Stimulated activated CD4-positive, alpha-beta T cell treated with anti-CD3 and anti-CD28 coated beads, Interleukin-2, amount 100 ng/mL, for 24 hours (primary cell): ENCODE measurements at places on chromosomes 7 and 10.

- no peak for DNase-seq
These were observed 75.1 kb downstream of the MAD1L1 start for GRCh38 chr7:2157473-2158279.

DNA sequence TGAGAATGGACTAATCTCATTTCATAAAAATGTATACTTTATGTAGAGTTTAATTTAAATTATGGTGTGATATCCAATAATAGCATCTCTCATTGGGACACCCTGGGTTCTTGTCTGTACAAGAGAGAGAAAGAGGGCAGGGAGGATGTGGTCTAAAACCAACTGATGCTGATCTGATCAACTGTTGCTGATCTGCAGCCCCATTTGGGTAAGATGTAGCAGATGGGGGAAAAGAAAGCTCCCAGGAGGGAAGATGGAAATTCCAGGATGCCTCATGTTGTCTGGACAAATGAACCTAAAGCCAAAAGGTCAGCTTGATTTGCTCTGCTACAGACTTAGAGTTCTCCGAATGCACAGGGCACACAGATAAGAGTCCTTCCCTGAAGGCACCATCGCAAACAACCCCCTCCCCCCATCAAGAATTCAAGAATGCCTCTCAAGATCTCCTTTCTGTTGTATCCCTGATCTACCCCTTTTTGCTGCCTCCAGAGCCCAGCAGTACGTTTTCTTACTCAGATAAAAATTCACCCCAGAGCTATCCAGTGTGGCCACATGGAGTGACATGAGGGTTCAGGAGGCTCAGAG is 171.4 kb upstream of the INHBA start:
- no peak for DNase-seq

- DNase-seq, result no peak
These were observed 39.5 kb downstream of the ERCC6 start for GRCh38 chr10:49499305-49499851.

DNA sequence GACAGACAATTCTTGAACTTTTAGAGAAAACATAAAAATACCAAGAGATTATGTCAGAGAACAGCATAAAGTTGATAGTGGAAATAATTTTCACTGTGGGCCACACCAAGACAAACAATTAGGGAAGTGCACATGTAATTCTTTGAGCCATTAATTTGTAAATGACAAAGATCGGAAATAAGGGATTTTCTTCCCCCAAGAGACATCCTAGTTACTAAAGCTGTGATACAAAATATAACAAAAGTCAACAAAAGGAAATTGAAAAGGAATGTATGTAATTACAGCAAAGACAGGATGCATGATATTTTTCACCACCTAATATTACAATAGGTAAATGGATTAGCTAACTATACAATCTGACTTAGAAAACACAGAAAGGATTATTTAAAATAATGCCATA is 12.4 kb upstream of the LRRC72 start:
- no peak for DNase-seq

- DNase-seq, result no peak
These were observed 10.8 kb upstream of the MNX1 start for GRCh38 chr7:157021071-157021870.

DNA sequence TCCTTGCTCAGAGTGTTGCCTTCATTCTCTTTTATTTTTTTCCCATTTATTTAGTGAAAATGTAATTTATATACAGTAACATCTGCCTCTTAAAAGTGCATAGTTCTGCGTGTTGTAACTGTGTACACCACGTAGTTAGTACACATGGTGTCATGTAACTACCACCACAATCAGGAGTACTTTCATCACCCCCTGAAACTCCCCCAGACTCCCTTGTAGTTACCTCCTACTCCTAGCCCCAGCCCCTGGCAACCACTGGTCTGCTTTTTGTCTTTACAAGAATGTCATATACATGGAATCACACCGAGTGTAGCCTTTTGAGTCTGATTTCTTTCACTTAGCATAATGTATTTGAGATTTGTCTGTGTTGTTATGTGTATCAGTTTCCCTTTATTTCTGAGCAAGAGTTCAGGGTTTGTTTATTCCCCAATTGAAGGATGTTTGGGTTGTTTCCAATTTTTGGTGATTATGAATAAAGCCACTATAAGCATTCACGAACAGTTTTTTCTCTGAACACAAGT is 50.6 kb downstream of the GRK5 start:
- no peak for DNase-seq

DNA sequence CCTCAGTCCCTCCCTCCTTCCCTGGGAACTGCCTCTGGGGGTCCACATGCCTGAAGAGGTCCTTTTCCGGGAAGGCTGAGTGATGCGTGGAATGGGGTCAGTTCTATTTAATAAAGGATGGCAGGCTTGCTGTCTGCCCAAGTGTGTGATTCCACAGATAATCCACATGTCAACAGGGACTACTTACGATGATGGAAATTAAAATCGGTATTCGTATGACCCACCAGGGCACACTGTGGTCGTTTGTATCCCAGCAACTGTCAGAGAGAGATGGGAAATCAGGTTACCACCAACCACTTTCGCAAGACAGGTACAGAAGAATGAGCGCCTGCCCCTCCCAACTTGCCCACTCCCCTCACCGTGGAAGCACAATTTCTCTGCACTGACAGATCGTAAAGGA is 110.3 kb downstream of the VIPR2 start:
- no peak for DNase-seq

- DNase-seq, result no peak
These were observed 39.4 kb downstream of the BTBD16 start for GRCh38 chr10:122310311-122311050.

GRCh38 chr7:100688326-100688860 is 5.7 kb downstream of the GIGYF1 start:
- no peak for DNase-seq

- no peak for DNase-seq
These were observed 181.4 kb downstream of the AKR1D1 start for GRCh38 chr7:138257459-138258196.

DNA sequence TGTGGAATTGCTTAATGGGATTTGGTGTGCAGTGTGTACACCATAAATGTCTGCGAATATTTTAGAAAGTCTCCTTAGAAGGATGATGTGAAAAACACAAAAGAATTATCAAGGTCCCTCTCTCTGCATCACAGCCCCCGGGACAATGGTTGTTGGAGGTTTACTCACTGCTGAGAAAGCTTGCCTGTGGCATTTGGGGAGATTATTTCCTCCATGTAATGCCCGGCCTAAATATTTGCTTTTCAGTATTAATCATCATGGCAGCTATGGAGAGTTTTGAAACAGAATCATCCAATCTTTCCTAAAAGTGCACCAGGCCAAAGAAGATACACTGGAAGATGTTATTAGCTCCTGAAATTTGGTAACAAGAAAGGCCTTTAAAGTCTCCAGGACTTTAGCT is 113.8 kb upstream of the ADCY1 start:
- no peak for DNase-seq

DNA sequence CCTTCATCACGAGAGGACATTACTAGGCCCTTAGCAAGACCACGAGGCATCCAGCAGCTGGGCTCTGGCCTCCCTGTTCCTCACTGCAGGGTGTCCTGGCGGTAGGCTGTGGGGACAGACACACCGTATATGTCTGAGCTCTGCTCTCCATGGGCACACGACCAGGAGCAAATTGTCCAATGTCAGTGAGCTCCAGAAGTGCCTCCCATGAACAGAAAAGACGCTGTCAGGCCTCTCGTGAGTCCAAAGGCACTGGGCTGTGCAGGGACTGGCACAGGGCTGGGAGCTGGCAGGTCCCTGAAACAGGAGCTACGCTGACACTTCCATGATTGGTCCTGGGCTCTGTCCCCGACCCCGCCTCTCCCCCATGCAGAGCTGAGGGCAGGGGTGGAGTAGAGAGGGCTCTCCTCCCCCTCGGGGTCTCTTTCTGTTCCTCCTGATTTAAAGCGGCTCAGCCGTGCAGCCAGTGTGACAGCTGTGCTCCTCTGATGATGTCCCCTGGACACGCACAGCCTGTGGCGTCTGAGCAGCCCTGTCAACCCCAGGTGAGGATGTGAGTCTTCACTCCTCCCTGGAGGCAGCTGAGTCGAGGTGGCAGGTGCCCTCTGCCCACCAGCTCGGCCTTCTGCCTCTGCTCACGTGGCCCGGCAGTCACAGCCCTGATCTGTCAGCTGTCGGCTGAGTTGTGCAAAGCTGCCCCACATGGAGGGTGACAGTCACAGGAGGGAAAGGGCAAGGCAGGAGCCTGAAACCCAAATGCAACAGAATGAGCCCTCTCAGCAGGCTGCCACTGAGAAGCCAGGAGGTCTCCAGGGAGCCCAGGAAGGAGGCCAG is 13.0 kb downstream of the ANTXRL start:
- no peak for DNase-seq

DNA sequence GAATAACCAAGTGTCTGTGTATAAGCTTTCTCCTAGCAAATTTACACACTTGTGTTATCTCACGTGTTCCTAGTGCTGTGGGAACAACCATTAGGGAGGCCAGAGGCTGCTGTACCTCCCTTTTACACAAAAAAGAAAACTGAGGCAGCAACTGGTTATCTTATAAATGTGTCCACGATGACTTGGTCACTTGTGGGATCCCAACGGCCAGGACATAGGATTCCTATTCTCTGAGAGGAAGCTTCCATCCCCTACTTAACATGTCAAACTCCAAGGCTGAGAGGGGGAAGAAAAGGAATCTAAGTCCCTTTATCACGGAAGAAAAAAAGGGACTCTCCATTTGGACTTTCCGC is 484 bp downstream of the ZNF438 start:
- no peak for DNase-seq

GRCh38 chr7:9516662-9517061 is 1083.3 kb downstream of the NXPH1 start:
- DNase-seq, result no peak

DNA sequence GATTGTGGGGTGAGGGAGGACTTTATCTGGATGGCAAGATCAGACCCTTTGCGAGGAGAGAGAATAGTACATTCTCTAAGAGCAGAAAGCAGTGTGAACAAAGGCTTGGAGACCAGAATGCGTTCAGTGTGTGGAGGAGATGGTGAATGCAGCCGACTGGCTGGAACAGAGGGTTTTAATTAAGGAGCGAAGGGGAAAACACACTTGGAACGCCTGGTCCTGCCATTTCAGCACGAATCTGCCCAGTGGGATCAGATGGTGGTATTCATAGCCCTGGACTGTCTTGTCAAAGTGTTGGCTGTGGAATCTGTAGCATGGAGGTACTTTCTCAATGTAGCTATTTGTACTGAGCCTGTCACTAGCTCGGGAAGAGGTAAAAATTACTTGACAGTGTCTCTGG is 260.9 kb downstream of the SLC25A13 start:
- no peak for DNase-seq

- DNase-seq, result no peak
These were observed 9.9 kb upstream of the OR9A4 start for GRCh38 chr7:141906285-141906684.

DNA sequence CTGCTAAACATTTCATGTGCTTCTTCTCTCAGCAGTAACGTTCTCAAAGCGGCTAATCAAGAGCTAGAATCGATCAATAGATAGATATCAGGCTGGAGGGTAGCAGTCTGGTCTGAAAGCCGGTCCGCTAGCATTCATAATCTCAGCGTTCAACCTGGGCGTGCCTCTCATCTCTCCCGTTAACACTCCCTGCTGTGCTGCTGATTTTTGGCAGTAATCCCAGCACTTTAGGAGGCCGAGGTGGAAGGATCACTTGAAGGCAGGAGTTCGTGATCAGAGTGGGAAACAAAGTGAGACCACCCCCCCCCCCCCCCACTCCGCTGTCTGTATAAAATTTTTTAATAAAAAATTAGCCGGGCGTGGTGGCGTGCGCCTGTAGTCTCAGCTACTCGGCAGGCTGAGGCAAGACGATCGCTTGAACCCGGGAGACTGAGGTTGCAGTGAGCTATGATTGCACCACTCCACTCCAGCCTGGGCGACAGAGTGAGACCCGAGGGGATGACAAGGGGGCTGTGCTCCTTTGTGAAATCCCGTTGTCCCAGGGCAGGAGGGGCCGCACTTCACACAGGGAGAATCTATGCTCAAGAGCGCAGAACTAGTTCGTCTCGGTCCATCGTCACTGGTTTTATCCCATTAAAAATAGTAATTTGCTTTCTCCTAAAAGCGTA is 624 bp upstream of the CEP55 start:
- peak; percentile 31 for DNase-seq

DNA sequence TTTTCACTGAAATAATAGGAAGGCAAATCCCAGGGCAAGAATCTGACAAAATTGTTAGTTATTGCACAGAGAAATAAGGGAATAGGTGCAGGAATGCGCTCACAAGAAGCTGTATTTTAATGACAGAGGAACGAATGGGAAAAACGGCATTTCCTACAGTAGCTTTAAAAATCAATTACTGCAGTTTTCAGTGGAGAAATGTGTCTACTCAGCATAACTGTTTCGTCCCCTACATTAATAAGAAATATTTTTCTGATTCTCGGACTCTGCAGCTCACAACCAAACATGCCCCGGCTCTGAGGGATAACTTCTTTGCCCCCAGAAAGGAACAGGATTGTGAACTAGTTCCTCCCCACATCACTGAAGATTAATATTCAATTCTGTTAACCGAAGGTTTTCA is 44.9 kb upstream of the TCERG1L start:
- DNase-seq, result no peak

DNA sequence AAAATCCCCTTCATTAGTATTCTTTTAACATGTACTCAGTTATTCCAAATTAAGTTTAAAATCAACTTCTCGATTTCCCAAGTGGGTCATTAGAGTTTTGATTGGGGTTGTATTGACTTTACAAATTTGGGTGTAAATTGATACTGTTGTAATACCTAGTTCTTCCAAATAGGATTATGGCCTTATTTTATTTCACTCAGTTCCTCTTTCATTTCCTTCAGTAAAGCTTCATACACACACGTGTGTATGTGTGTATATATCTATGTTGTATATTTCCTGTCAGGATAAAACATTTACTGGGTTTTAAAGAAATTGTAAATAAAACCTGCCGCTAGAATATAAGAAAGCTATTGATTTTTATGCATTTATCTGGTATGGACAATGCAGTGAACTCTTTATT is 15.9 kb downstream of the YME1L1 start:
- DNase-seq, result no peak

DNA sequence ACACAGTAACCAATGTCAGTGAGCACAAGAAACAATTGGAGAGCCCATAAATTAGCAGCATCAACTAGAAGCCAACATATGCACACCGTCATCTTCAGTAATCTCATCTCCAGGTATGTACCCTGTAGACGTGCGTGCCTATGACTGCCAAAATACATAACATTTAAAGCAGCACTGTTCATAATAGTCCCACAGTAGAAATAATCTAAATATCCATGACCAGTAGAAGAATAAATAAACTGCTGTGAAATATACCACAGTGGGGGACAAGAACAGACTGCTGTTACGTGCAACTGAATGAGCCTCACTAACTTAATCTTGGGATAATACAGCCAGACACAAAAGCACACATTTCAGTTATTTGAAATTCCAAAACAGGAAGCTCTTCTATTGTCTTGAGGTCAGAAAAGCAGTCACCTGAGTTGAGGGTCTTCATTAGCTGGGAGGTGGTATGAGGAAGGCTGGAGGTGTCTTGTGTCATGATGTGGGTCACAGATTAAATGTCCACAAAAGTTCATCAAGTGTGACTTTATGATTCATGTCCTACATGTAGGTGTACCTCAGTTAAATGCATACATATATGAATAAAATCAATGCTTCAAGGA is 454.2 kb upstream of the AKR1E2 start:
- DNase-seq, result no peak
